Thymus (tissue), 14 donors: ENCODE measurements at places on chromosomes 13 and 19.

DNA sequence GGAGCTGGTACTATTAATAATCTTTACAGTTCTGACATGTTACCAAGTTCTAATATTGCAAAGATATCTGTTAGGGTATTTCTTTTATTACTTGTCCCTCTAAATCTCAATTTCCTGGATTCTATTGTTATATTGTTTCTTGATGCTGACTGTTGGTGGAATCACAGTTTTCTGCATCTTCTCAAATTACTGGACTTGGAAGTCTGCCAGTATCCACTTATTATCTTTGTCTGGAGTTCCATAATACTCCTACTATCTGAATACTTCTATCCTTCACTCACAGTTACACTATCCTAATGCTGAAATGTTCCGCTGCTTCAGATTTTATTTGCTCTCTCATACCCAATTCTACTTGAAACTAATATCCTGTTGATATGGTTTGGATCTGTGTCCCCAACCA is 1985.7 kb upstream of the PRR20A start:
- DNase-seq, result no peak

- no peak for DNase-seq
These were observed 9.7 kb downstream of the DEDD2 start for GRCh38 chr19:42207767-42208271.

GRCh38 chr13:44188257-44188656 is 185.4 kb upstream of the SERP2 start:
- DNase-seq, result no peak

GRCh38 chr13:40589285-40590109 is 76.9 kb downstream of the FOXO1 start:
- no peak for DNase-seq

GRCh38 chr13:77740931-77741596 is 43.6 kb downstream of the SLAIN1 start:
- DNase-seq, result no peak
